ENCODE measurements at places on chromosomes 4 and X.

DNA sequence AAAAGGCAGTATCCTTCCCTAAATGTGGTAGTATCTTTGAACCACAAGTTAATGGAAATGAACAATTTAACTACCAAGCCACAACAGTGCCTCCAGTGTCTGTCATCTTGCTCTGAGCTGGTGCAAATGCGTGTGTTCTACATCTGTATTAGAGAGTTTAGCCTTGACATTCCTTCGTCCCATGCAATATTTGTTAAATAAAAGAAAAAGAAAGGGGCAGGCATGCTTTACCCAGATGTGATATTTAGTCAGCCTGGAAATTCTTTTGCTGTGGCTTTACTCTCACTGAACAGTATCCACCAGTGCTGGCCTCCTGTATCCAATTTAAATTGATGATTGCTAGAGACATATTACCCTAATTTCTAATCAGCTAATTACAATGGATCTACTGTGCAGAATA, 310.5 kb downstream of the CFAP299 start:
- no peak for DNase-seq

GRCh38 chr4:82850684-82851083, 40.3 kb downstream of the SEC31A start:
- DNase-seq: no peak

- DNase-seq: no peak
Measured at GRCh38 chr4:47752214-47752613, 85.7 kb downstream of the CORIN start.

DNA sequence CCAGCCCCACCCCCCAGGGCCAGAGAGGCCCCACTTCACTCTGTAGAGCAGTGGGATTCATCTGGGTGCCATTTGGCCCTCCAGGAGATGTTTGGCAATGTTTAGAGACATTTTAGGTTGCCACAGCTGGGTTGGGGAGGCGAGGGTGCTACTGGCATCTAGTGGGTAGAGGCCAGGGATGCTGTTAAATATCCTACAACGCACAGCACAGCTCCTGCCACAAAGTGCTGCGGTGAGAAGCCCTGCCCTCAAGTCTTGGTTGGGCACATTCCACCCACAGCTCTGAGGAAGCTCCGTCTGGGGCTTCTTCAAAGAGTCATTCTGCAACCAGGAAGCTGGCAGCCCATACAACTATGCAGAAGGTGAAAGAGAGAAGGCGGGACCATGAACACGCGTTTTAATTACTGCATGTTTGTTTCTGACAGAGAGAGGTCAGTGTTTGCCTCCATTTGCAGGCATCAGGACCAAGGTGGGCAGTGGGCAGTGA, 48.1 kb upstream of the FAM9C start:
- no peak for DNase-seq

GRCh38 chr4:182089326-182089725, 153.9 kb upstream of the TENM3 start:
- no peak for DNase-seq

GRCh38 chr4:151226004-151226932, 50.7 kb upstream of the PRSS48 start:
- peak; percentile 64 for DNase-seq

DNA sequence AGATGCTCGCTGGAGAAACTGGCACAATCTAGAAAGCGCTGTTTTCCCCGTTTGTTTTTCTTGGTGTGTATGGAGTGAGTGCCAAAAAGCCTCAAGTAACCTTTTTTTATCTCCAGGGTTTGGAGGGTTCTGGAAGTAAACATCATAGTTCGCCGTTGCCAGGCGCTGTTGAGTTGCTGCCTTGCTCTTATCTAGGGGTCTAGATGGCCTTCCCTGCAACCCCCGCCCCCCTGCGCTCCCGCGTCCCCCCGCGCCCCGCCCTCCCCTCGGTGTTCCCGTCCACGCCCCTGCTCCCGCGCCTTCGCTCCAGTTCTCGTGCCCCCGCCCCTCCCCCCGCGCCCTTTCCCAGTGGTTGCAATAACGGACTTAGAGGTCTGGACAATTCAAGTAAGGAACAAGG, 555 bp upstream of the GCNA start:
- no peak for DNase-seq

- DNase-seq: no peak
Measured at GRCh38 chrX:132022967-132023895, at the start of gene STK26. STK26 (plus strand) TSS chrX:132023302; CDS start chrX:132023618, 316 bp downstream.

DNA sequence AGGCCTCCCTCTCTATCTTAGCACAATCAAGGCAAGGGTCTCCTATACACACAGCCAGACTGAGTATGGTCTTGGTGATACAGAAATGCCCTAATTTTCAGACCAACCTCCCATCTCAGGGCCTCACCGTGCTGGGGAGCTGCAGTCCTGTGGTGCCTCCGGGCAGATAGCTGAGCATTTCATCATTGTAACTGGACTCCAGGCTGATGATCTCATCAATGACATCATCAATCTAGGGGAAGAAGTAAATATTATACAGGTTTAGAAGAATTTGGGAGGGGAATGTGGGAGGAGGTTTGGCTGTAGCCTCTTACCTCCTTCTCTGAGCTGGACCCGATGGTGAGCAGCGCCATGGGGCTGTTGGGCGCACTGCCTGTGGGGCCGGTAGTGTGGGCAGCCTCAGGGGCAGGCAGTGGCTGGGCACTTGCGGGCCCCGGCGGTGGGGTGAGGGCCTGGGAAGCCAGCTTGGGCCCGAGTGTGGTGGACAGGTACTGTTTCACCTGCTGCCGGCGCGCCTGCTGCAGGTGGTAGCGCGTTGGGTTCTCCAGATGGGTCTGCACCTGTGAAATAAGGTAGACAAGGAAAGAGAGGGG, 5.2 kb downstream of the TFE3 start:
- DNase-seq: no peak

- DNase-seq: no peak
Measured at GRCh38 chr4:69156913-69157312, 57.6 kb downstream of the UGT2B11 start.

DNA sequence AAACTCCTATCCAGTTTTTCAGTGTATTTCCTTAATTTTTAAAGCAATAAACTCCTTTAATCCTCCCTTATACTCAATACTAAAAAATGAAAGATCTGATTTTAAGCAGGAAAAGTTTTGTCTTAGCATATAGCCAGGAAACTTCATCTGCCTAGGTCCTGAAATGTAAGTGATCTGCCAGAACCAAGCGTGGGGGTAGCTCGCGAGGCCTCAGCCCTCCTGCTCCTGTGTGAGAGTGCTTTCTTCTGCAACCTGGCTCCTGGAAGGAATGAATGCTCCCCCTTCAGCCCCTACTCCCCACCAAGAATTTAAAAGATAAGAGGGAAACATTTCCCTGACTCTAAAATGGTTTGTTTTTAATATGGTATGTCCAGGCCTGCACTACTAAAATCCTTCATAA, 160.1 kb downstream of the CBR4 start:
- DNase-seq: no peak

- DNase-seq: no peak
Measured at GRCh38 chrX:103540145-103540544, 20.9 kb upstream of the RAB40A start.

GRCh38 chr4:182826391-182826790, 90.8 kb downstream of the DCTD start:
- no peak for DNase-seq

GRCh38 chrX:95678679-95679078, 1006.0 kb upstream of the DIAPH2 start:
- no peak for DNase-seq

DNA sequence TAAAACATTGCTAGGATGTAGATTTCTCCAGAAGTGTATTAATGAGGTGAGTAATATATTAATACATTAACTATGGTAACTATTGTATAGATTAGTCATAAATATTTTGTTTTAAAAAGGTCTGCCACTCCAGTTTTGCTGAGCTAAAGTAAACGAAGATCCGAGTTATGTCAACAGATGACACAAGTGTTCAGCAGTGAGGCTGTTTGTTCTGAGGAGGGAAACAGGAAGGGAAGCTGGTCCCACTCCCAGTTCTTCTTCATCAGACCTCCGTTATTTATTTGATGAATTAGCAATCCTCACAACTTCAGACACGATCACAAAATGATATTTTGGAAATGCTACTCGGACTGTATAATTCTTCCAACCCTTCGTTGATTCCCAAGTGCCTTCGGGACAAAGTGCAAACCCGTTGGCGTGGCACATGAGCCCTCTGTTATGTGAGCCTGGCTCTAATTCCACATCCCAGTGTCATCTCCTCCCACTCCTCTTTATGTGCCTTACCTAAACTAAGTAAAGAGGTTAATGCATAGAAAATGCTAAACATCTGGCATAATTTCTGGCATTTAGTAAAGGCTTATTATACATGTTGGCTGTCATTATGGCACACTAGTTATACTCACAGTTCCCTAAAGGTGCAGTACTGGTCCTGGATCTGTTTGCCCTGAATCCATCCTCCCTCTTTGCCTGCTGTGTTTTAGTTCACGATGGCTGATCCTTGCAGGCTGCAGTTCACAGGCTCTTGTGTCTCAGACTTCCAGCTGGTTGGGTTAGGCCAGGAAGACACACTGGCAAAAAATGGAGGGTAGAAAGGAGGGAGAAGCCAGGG, 190.6 kb upstream of the LNX1 start:
- no peak for DNase-seq

DNA sequence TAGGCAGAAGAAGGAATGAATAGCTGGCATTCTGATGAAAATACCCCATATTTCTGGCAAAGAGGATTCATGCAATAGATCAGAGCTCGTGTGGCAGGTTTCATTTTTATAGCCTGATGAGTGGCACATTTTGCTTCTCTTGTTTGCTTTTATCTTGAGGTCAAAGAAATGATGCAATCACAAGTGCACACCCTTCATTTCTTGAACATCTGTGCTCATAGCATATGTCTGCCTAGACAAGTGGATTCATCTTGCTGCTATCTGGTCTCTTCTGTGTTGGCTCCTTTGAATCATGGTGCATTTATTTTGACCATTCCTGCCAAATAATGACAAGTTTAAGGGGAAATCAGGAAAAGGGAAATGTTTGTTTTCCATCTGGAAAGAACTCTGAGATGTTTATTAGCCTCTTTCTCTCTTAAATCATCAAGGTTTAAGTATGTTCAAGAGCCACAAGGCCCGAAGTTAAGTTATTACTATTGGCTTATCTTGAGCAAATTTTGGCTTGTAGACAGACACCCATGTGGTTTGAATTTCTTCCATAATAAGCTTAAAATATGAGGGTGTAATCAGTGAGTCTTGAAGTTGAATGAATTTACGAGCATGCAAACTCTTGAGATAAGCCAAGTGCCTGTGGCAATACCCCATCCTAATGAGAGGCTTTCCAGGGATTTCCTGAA, 59.3 kb upstream of the HS3ST1 start:
- DNase-seq: no peak

GRCh38 chrX:43505769-43506168, 150.3 kb upstream of the MAOA start:
- no peak for DNase-seq

- no peak for DNase-seq
Measured at GRCh38 chrX:1609311-1609710, 5.5 kb upstream of the ASMT start.

GRCh38 chr4:60683973-60684372, 516.2 kb upstream of the ADGRL3 start:
- peak; percentile 68 for DNase-seq

DNA sequence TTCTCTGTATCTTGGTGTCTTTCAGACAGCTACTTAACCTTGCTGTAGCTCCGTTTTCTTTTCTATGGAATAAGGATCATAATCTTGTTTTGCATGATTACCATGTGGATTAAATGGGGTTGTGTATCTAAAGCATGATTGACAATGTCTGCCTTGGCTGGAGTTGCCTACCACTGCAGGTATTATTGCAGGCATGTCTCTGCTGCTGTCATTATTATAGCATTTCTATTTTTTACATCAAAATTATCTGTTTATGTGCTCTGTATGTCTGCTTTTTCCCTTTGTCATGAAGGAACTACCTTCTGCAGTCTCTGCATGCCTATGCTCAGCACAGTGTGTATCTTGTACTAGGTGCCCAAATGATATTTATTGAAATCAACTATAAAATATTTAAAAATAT, 95.9 kb upstream of the TAPT1 start:
- no peak for DNase-seq

- DNase-seq: no peak
Measured at GRCh38 chr4:10613926-10614478, 70.6 kb downstream of the CLNK start.

Measured in GM04504 (cell line).